ENCODE measurements at places on chromosomes 2 and 18.

DNA sequence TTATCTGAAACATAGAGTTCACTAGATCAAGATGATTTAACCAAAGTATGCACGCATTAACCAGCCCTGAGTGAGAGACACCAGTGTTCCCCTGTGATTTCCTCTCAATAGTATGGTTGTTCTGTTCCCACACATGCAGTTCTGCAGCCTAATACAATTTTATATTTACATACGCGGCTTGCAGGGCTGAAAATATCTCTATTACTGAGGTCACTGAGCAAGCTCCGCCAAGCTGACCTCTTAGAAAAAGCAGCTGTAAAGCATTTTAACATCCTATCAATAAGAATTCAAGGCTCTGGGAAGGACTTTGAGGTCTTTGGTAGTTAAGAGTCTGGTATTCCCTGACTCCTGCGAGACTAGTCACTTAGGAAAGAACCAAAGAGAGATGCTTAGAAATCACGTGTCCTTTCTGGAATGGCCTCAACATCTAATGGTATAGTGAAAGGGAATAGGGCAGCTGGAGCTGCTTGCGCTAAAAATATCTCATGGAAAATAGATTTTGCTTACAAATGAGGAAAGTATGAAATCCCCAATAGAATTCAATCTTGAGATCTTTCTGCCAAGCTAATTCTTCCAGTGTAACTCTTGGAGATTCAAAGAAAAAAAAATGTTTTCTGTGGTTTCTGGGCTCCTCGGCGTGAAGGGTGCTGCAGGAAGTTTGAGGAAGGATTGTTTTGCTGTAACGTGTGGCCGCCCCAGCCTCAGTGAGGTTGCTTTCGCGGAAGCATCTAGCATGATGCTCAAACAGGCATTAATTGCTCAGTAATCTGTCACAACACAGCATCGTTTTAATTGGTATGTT lies 59.2 kb downstream of the DOCK10 start:
- peak; percentile 48 for DNase-seq

DNA sequence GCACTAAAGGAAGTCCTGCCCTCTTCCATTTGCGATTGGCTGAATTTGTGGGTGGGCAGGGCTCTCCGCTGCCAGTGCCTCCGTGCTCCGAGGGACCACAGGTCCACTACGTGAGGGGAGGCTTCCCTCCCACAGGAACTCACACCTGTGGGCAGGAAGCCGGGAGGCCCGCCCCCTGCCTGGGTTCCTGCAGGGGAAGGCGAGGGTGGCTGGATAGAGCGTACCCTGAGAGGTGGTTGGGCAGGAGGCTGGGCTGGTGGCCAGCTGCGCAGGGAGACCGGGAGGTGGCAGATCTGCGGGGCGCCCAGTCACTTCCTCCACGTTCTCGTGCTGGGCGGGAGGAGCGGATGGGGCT lies 47.0 kb upstream of the PTH2R start:
- no peak for DNase-seq

GRCh38 chr2:137813176-137813575 lies 151.1 kb upstream of the HNMT start:
- no peak for DNase-seq

DNA sequence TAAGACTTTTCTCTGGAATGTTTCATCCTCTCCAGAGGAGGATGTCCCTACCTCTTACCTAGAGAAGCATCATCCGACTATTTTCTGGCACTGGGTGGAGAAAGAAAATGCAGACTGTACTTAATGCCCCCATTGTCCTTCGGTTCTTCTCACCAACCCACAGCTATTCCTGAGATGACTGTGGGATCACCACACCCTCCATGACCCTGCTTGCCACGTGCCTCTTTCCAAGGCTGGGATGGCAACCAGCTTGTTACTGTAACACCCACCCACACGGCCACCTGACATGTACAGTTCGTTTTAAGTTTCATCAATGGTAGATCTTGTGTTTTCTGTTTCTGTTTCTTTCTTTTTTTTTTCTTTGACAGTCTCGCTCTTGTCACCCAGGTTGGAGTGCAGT lies 365.2 kb downstream of the FBXO15 start:
- DNase-seq: no peak

- DNase-seq: no peak
These were observed 11.3 kb upstream of the PPP3R1 start for GRCh38 chr2:68263632-68264031.

DNA sequence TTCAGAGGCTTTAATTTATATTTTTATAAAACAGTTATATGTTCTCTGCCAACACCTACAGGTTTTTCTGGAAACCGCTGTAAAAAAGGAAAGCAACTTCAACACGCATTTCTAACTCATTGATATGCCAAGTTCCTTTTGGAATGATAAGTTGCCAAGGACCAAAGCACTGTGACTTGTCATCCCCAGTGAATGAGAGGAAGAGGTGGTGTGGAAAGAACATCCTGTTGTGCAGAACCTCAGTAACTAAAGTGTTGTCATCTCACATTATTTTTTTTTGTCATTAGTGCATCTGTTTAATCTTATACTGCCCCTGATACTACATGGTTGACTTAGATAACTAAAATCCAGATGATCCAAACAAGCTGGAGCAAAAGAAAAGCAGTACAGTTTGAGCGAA lies 96.0 kb upstream of the NEUROD1 start:
- no peak for DNase-seq

- DNase-seq: no peak
These were observed 248.2 kb downstream of the PHLPP1 start for GRCh38 chr18:62963507-62963906.

DNA sequence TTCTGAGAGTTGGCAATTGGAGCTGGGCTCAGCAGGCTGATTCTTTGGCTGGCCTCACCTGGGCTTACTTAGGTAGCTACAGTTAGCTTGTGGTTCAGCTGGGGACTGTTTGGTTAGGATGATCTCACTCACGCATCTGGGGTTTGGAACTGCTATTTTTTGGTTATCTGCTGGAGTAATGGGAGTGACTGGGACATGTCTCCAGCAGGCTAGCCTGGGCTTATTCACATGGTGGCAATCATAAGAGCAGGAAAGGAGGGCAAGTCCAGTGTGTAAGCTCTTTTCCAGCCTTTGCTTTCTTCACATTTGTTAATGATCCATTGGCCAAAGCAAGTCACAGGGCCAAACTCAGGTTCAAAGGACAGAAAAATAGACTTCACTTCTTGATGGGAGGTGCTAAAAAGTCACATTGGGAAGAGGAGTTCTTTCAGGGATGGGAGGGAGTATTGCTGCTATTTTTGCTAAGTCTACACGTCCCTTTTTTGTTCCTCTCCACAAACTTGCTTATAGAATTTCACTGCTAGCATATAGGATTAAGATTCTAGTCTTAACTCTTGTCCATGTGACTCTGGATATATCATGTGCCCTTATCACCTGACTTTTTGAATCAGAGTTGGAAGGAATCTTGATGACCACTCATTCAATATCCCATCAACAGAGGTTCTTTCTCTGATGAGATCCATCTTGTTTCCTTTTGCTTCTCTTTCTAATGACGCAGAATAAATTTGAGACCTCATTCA lies 174.0 kb downstream of the ZFP36L2 start:
- DNase-seq: no peak

GRCh38 chr2:120675460-120676130 lies 60.1 kb upstream of the GLI2 start:
- peak; percentile 33 for DNase-seq

DNA sequence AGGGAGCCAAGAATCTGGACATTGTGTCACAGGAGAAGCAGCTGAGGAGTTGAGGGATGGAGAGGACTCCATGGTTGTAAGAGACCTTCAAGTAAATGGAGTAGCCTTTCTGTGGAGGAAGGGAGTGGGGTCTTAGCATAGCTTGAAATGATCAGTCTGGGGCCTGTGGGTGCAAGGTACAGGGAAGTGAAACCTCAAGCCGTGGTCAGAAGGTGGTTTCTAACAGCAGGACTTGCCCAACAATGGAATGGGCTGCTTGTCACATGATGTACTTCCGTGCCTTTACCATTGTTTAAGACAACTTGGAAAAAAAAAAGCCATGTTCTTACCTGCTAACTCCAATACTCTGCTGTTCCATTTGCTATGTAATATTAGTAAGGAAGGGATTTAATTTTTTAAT lies 140.7 kb downstream of the LDLRAD4 start:
- DNase-seq: no peak

DNA sequence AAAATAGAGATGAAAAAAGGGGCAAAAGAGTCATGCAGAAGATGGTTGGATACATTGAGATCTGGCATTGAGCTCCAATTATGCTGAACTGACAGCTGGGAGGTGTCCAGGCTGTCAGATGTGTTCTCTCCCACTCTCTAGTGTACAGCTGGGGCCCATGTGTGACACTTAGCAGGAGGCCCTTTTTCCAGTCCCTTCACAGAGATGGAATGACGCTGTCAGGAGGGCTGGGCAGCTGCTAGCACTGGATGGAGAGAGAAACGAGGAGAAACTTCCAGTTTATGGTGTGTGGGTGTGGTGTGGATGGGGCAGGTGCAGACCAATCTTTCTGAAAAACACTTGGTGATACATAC lies 437.7 kb upstream of the HS6ST1 start:
- DNase-seq: no peak

DNA sequence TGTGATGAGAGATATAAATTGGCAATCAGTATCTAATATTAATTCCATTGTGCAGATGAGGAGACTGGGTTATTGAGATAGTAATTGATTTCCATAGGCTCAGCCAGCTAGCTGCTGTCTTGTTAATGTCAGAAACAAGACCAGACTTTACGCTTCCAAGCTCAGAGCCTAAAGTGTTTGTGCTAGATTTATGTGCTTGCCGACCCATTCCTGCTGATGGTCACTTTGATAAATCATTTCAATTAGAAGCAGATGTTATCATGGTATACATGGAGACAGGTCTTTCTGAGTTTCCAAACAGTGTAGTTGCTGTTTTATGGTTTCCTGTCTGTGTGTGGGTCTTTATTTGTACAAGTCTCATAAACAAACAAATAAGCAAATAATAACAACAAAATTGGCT lies 92.8 kb downstream of the AQP4 start:
- no peak for DNase-seq

- DNase-seq: no peak
These were observed 169.4 kb downstream of the FSHR start for GRCh38 chr2:48984922-48985321.

- DNase-seq: no peak
These were observed 44.5 kb downstream of the MYL12B start for GRCh38 chr18:3306391-3306790.

DNA sequence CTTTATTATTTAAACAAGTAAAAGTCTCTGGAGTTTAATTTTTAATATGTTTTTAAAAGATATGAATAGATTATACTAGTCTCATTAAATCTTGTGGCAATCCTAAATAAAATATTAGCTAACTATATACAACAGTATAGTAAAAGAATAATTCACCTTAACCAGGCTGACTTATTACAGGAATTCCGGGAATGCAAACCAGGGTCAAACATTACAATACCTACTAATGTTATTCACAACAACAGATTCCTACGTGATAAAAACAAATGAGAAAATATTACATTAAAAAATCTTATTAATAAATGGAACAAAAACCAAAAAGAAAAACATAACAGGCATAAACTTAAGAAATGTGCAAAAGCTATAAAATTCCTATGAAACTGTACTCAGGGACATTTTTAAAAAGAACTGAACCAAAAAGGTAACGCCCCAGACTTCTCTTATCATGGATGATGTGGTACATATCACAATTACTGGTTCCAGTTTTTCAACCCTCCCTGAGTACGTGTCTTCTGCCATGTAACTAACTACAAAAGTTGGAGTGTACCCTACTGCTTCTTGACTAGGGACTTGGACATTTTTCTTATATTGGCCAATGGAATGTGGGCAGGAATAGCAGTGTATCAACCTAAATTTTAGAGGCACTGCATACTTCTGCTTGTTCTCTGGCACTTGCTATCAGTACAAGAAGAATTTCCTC lies 20.2 kb downstream of the TTC21B start:
- DNase-seq: no peak

DNA sequence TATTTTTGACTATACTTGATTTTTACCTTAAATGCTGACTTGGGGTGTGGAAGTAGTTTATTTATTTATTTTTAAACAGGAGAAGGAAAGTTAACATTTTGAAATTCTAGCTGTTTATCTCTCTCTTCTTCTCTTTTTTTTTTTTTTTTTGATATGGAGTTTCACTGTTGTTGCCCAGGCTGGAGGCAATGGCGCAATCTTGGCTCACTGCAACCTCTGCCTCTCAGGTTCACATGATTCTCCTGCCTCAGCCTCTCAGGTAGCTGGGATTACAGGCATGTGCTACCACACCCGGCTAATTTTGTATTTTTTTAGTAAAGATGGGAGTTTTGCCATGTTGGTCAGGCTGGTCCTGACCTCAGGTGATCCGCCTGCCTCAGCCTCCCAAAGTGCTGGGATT lies 11.1 kb downstream of the WDR43 start:
- no peak for DNase-seq

GRCh38 chr2:241073166-241074064 lies 28.7 kb downstream of the MTERF4 start:
- no peak for DNase-seq

DNA sequence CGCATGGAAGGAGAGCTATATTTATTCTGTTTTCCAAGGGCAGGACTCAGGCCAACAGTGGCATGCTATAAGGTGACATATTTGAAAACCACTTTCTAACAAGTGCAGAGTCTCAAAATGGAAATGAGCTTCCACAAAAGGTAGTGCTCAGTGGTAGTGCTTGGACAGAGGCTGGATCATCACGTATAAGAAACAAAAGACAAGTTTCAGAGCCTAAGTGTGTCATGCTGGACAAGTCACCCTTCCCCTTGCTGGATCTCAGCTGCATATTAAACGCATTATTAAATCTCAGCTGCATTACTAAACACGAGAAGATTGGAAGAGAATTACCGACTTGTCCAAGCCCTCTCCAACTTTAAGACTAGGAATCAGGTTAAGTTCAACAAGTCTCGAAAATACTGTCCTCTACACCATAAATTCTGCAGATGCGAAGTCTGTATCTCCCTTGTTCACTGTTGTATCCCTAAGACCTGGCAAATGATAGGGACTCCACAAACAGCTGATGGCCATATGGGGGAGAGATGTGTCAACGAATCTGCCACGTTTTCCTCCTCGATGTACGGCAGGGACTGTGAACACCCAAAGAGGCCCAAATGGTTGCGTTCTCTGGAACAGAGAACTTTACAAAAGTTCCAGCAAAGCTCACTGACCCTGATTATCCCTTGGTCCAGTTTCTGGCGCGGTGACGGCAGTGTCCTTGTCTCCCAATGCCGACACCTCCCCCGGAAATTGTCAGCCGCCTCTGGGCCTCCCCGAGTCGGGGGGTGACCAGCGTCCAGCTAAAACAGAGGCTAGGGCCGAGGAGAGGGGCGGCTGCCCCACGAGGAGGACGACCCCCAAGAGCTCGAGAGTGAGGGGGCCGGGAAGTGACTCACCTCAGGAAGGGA lies 611 bp downstream of the NOL10 start:
- DNase-seq: no peak

- no peak for DNase-seq
These were observed 1.7 kb downstream of the MAP2 start for GRCh38 chr2:209425471-209426071.

- no peak for DNase-seq
These were observed 221.8 kb upstream of the OSR1 start for GRCh38 chr2:19580264-19580663.

GRCh38 chr2:44866152-44866551 lies 75.3 kb upstream of the SIX3 start:
- no peak for DNase-seq

All from urinary bladder (tissue), 4 donors.